HuH-7.5 (cell line): ENCODE measurements at places on chromosomes 16 and 17.
A peak's percentile ranks its signal among the peaks of the same experiment; 100 is the strongest.

- no peak for DNase-seq
These were observed 15.0 kb downstream of the USP31 start for GRCh38 chr16:23134274-23134673.

DNA sequence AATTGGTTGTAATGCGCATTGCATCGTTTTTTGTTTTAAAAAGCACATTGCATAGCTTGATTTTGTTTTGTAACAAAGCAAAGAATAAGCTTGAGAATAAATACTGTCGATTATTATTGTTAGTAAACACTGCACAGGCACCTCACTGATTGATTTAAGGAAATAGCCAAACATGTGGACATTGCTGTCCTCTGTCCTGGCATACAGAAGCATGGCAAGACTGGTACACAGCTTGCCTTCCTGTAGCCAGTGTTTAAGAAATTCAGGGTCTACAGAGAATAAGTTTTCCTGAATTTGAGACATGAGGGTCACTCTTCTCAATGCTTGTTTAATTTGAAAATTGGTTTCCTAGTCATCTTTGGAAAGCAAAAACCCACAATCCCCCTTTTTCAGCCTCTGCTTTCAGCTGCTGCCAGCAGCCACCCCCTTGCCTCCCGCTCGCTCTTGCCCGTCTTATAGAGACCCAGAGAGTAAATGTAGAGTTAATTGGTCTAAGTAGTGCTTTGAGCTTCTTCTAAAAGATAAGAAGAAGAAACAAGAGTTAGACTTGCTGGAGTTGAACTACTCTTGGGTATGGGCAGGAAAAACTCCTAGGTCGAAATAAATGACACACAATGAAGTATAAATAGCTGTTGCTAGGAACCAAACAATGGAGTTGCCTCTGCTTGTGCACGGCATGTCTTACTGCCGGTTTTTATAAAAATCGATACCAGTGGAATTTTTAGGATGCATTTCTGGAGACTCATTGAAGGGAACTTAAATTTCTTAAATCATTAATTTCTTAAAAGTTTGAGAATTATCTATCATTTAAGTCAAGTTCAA, 116.6 kb downstream of the MRTFB start:
- no peak for DNase-seq

GRCh38 chr16:87956365-87957231, 5.4 kb downstream of the BANP start:
- DNase-seq, result no peak

DNA sequence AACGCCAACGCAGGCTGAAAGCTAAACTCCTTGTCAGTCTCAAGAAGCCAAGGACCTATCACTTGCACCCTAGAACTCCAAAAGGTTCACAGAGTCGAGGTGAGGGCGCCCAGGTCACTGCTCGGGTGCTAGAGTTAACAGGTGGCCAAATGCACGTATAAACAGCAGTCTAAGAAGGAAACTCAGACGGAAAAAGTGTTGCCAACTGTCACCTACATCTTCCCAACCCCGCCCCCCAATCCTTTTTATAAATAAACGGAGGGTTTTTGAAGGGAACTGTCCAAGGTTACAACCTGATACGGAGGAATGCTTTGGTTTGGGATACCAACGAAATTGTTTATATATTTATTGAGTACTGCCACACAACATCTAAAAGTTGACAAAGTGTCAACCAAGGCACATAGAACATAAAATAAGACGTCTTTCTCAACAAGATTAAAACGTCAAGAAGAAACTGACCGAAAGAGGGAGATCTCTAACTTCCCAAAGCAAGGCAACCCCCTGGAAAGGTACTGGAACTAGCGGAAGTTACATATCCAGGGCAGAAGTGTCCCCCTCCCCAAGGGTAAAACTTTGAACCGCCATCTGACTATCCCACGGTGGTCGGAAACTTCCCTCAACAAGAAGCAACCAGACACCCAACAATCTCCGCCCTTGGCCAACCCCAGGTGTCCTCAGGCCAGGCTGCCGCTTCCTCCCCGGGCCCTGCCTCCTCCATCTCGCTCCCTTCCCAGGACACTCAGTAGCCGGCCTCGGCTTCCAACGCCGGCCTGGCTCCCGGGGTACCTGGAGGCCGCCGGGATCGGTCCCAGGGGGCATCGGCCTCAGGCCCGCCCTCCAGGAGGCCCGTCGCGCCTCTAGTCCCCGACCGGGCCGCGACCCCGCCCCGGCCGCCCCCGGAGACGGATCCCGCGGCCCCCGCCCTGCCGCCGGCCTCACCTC, 982 bp downstream of the SPAG9 start:
- DNase-seq, result no peak

DNA sequence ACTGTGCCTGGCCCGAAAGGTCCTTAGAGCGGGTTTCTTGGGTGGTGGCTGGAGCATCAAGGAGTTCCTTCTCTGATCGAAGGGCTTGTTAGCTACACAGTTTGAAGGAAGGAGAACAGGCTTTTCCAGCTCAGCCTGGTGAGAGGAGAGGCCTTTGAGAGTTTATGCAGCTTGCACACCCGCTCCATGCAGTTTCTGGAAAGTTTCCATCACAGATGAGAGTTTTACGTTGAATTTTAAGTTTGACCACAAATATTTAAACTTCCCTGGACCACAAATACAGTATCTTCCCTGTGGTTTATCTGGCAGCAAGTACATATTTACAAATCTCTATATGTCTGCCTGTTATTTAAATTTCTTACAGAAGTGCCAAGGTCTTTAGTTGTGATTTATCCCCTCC, 56.8 kb downstream of the HIC1 start:
- DNase-seq, result no peak

DNA sequence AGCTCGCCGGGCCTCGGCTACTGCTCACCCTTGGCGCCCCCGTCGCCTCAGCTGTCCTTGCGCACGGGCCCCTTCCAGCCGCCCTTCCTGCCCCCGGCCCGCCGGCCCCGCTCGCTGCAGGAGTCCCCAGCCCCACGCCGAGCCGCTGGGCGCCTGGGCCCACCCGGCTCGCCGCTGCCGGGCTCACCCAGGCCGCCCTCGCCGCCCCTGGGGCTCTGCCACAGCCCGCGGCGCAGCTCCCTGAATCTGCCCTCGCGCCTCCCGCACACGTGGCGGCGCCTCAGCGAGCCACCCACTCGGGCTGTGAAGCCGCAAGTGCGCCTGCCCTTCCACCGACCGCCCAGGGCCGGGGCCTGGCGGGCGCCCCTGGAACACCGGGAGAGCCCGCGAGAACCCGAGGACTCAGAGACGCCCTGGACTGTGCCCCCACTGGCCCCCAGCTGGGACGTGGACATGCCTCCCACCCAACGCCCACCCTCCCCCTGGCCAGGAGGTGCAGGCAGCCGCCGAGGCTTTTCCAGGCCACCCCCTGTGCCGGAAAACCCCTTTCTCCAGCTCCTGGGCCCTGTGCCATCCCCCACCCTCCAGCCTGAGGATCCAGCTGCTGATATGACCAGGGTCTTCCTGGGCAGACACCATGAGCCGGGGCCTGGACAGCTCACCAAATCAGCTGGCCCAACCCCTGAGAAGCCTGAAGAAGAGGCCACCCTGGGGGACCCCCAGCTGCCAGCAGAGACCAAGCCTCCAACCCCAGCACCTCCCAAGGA, 12.8 kb downstream of the MYO15A start:
- DNase-seq, result no peak

DNA sequence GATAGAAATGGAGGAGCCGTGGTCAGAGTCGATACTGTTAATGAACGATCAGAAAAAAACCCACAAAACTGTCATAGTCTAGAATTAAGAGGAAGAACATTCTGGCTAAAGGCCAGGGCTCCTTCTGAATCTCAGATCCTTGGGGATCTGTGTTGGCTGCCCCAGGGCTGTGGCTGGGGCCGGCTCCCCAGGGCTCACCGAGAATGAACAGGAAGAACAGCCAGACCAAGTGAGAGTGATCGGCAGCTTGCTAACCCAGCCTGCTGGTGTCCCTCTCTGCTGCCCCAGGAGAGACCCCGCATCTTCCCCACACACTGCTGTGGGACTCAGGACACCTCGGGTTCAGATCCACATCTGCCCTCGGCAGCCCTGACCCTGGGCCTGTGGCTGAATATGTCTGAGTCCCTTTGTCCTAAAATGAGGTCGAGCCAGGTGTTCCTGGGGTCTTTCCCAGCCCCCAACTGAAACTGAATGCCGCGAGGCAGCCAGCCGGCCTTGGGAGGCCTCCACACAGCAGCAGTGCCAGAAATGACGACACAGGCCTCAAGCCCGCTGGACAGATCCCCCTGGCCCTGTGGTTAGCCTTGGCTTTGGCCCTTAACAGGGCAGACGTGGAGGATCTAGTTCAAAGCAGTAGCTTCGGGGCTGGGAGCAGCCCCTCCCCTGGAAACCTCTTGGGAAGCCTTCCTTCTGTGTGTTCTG, 23.9 kb upstream of the CLEC18A start:
- no peak for DNase-seq

DNA sequence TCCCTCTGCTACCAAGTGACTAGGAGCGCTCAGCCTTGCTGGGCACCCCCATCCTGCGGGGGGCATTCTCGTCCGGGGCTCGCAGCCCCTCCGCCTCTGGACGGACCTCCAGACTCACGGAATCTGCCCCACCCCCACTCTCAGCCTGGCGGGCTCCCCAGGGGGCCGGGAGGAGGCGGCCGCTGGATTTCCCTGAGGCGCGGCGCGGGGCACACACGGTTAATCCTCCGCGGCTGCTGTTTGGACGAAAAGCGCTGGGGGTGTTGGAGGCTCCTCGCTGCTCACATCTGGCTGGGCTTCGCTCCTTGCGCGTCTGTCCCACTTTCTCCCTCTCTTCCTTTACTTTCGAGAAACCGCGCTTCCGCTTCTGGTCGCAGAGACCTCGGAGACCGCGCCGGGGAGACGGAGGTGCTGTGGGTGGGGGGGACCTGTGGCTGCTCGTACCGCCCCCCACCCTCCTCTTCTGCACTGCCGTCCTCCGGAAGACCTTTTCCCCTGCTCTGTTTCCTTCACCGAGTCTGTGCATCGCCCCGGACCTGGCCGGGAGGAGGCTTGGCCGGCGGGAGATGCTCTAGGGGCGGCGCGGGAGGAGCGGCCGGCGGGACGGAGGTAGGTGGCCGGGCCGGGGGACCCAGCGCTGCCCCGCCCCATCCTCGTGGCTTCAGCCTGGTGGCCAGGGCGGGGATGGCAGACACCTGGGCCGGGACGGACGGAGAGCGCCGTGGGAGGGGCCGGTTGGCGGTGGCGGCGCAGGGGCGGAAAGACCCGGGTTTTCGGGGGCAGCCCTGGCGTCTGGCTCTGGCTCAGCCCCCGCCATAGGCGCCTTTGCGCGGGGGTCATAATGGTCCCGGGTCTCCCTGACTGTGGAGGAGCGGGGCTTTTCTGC, at the start of gene C1QTNF1:
Gene C1QTNF1, plus strand, starts transcription at position 284 of the 886 bp plus-strand sequence. CDS start 19,800 bp downstream, outside the sequence.
- DNase-seq, result peak; percentile 51

- no peak for DNase-seq
These were observed 119.8 kb upstream of the SEC14L1 start for GRCh38 chr17:77020973-77021372.

DNA sequence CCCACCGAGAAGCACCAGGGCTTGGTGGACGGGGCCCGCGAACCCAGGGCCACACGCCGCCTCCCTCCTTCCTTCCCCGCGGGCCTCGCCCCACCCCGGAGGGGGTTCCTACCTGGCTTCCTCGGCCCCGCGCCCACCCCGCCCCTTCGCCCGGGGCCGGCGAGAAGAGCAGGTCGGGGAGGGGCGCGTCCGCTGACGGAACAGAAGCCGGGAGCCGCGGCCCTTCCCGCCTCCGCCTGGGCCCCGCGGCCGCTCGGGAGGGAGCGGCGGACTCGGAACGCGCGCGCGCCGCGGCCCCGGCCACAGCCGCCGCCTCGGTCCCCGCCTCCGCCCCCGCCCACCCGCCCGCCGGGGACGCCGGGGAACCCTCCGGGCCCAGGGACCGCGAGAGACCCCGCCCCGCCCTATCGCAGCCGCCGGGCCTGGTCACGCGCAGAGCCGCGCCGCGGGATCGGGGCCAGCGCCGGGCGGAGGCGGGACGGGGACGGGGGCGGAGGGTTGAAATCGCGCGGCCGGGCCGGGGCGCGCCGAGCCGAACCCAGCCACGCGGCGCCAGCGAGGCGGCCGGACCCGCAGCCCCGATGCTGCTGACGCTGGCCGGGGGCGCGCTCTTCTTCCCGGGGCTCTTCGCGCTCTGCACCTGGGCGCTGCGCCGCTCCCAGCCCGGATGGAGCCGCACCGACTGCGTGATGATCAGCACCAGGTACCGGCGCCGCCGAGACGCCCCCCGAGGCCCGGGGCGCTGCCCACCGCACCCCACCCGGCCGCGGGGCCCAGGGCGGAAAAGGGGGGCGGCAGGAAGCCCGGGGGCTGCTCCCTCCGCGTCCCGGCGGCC, at the start of gene TLCD3A:
Gene TLCD3A, plus strand, starts transcription at position 530 of the 835 bp plus-strand sequence. Its CDS starts 52 bp downstream, at position 582.
- peak; percentile 64 for DNase-seq

- DNase-seq, result no peak
These were observed at the start of gene MT1G for GRCh38 chr16:56667581-56668571. Gene MT1G (minus strand): TSS chr16:56668065. CDS start chr16:56667993, 72 bp downstream.

DNA sequence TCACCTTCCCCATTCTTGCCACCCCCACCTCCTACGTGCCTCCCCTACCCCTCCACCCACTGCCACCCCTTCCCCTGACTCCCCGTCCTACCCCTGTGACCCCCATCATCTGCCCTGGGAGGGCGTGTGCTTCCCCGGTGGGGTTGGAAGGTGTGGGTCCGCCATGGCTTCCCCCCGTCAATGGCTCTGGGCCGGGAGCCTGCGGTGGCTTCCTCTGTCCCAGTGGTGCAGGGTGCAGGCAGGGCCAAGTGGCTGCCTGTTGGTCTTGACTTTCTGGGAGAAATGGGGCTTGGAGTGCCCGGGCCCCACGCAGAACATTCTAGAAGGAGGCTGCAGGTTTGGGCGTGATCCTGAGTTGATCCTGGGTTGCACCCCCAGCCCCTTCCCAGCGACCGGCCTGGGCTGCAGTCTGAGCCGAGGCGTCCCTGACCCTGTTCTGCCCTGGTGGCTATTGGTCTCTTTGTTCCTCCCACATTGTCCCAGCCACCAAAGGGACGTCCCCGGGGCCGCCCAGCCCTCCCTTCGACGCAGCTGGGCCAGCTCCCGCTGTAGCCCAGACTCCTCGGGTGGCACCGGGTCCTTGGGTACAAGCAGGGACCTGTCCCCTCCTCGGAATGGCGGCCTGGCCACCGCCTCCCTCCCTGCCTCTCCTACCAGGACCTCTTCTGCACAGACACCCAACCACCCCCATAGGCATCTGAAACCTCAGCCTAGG, 25.7 kb downstream of the GSE1 start:
- DNase-seq, result no peak
